ENCODE measurements at places on chromosomes 12 and 14. TPM values are rescaled to one million over a fixed set of nuclear protein-coding genes. Genes with fewer than 3 reads are reported as not detected.

Gene CAPZA3
- not detected for total RNA-seq

Gene SDR9C7
- total RNA-seq, result not detected

Gene BTG1
- total RNA-seq, result 13.4 TPM

Gene GNS
- total RNA-seq, result 249 TPM

Gene LPAR5
- not detected for total RNA-seq

Gene KCNC2
- total RNA-seq, result not detected

Gene BCAT1
- 93.7 TPM for total RNA-seq

Gene STXBP6
- total RNA-seq, result 4.5 TPM

Gene OR11H12
- not detected for total RNA-seq

Gene EIF2B2
- total RNA-seq, result 30.2 TPM

Gene ADAM21
- 0.66 TPM for total RNA-seq

Gene ENDOU
- total RNA-seq, result 0.17 TPM

Gene KLHDC1
- total RNA-seq, result 5.4 TPM

Gene SLC39A9
- 81.9 TPM for total RNA-seq

Gene SRRM4
- total RNA-seq, result not detected

Gene SERPINA3
- 7.2 TPM for total RNA-seq

Gene CCND2
- 37.3 TPM for total RNA-seq

Gene CD27
- total RNA-seq, result 0.17 TPM

Gene CD163L1
- total RNA-seq, result not detected

Gene CRY1
- total RNA-seq, result 8.0 TPM

Gene SELPLG
- total RNA-seq, result 0.51 TPM

Gene WASHC3
- 108 TPM for total RNA-seq

Gene OR6C2
- not detected for total RNA-seq

Gene DPY19L2
- 4.4 TPM for total RNA-seq

Gene BDKRB2
- total RNA-seq, result 43.9 TPM

Gene TAS2R10
- 0.50 TPM for total RNA-seq

Gene MED13L
- total RNA-seq, result 115 TPM

Gene SMOC1
- not detected for total RNA-seq

Gene FGD6
- total RNA-seq, result 5.6 TPM

Gene ANKRD33
- total RNA-seq, result under 0.01 TPM

Gene CKAP4
- 132 TPM for total RNA-seq

Gene PIWIL1
- total RNA-seq, result not detected

Gene RPGRIP1
- under 0.01 TPM for total RNA-seq

Gene OAS2
- 2.3 TPM for total RNA-seq

Gene RPS26
- 125 TPM for total RNA-seq

Gene WNT1
- not detected for total RNA-seq

Gene MMP14
- 375 TPM for total RNA-seq

Gene COCH
- total RNA-seq, result 0.51 TPM

Gene EEA1
- total RNA-seq, result 38.0 TPM

Gene KRT6C
- total RNA-seq, result not detected

Gene SSTR1
- total RNA-seq, result 3.0 TPM

Data from fibroblast of lung (primary cell).